ENCODE measurements at places on chromosomes 5 and 9. TPM values are rescaled to one million over a fixed set of nuclear protein-coding genes. Genes with fewer than 3 reads are reported as not detected.

HRCT1 gene
- 5.4 TPM for total RNA-seq

IGFBPL1 gene
- total RNA-seq = 0.36 TPM

IFNB1 gene
- not detected for total RNA-seq

CDHR2 gene
- total RNA-seq = 1.1 TPM

LCN9 gene
- not detected for total RNA-seq

PPP3R2 gene
- not detected for total RNA-seq

DNA sequence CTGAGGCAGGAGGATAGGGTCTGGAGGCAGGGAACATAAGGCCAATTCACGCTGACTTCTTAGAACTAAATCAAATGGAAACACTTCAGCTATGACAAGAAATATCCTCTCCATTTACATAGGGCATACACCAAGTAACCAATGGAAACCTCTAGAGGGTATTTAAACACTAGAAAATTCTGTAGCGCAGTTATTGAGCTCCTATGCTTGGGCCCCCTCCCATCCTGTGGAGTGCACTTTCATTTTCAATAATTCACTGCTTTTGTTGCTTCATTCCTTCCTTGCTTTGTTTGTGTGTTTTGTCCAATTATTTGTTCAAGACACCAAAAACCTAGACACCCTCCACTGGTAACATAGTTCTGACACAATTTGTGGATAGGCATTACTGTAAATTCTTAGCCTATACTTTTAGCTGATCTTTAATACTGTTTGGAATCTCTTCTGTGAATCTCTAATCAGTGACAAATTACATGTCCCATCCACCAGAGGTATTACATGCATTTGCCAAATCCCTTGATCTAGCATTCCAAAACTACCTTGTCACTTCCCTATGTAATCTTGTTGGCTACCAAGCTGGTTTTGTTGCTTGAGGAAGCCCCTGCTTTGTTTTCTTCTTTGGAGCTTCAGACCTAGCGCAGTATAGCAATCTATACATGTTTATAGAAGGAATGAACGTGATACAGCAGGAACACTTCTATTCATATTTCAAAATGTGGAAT lies 61.6 kb downstream of the ST8SIA4 start:
- DNase-seq = no peak
- H3K4me1 ChIP-seq = no peaks in the 10 kb centered on the region
- no peak overlapping the region for H3K4me3 ChIP-seq
- no peaks in the 10 kb centered on the region for H3K36me3 ChIP-seq
- no peaks in the 10 kb centered on the region for H3K27me3 ChIP-seq

DNA sequence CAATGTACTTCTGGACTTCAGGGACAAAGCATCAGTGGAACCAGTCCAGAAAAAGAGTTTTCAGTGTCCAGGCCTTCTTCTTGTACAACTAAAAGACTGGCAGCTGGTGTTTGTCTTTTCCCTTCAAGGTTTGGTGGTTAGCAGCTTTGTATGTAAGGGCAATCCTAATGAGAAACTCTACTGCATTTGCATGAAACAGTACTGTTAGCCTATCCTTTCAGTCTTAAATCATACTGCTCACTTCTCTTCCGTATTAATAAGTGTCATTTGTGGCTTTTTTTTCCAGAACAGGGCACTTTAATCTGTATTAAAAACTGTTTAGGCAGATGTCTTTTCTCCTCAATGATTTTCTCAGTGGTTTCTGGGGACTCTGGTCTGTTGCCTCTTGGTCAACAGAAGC lies 48.9 kb downstream of the FAM174A start:
- no peaks in the 10 kb centered on the region for H3K27me3 ChIP-seq
- no peaks in the 10 kb centered on the region for H3K4me1 ChIP-seq
- DNase-seq = no peak
- H3K36me3 ChIP-seq = peaks cover 3% of the 10 kb centered on the region
- no peak overlapping the region for H3K27ac ChIP-seq

DNA sequence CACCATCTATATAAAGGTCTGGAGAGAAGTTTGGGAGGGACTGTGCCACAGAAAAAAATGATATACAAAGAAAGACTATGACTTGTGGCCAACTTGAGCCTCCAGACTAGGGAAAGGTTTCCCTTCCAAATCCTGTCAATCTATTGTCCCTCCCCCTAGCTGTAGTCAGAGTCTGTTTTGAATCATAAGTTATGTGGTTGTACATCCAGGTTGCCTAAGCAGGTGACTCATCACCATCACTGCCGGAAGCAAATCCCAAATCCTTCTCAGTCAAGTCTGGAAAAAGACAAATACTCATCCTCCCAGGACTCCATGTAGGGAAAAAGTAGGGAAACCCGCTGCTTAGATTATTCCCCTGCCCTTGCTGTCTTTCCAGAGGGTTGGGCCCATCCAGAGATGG lies 235.7 kb downstream of the CDK5RAP2 start:
- H3K4me1 ChIP-seq = no peaks in the 10 kb centered on the region
- no peak overlapping the region for H3K27ac ChIP-seq
- H3K36me3 ChIP-seq = no peaks in the 10 kb centered on the region

GRCh38 chr9:126955811-126956210 lies 41.2 kb downstream of the RALGPS1 start:
- H3K4me3 ChIP-seq = no peak overlapping the region
- H3K27me3 ChIP-seq = no peaks in the 10 kb centered on the region
- H3K27ac ChIP-seq = no peak overlapping the region
- no peaks in the 10 kb centered on the region for H3K36me3 ChIP-seq
- DNase-seq = no peak

DNA sequence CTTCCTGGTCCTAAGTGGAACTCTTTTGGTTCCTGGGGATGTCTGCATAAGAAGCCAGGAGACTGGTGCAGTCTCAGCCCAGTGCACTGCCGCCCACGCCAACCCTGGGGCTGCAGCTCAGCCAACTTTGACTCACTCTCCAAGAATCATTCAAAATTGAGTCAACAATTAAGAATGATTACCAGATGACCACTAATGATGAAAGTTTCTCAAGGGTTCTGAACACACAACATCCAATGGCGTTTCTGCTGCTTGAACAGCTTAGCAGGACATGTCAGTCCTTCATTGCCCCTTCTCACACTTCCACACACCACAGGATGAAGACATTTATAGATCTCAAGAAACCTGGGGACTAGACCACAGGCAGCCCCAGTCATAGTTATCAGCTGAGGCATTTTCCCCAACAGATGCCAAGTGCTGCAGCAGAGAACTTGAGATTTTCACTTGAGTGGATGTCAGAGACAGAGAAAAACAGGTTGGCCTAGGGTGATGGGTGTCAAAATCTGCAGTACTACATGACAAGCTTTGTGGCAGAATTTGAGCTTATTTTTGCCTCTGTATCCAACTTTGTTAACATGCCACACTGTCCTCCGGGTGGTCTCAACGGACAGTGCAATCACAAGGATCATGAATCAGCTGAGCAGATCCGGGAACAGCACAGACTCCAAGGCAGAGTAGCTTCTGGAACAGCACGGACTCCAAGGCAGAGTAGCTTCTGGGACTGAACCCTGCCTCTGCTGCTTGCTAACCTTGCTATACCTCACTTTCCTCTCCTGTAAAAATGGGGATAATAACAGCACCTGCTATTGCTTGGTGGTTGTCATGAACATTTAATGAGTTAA lies 356.1 kb downstream of the SPOCK1 start:
- H3K27me3 ChIP-seq = no peaks in the 10 kb centered on the region
- no peaks in the 10 kb centered on the region for H3K36me3 ChIP-seq
- H3K27ac ChIP-seq = peak overlapping the region; percentile 18
- H3K4me3 ChIP-seq = no peak overlapping the region
- peaks cover 17% of the 10 kb centered on the region for H3K4me1 ChIP-seq

GRCh38 chr9:27353474-27354229 lies 56.7 kb upstream of the EQTN start:
- H3K4me1 ChIP-seq = no peaks in the 10 kb centered on the region
- H3K4me3 ChIP-seq = no peak overlapping the region
- DNase-seq = no peak
- H3K27me3 ChIP-seq = no peaks in the 10 kb centered on the region
- H3K36me3 ChIP-seq = peaks cover 9% of the 10 kb centered on the region
- H3K27ac ChIP-seq = no peak overlapping the region

- peak; percentile 60 for DNase-seq
- no peaks in the 10 kb centered on the region for H3K36me3 ChIP-seq
- no peak overlapping the region for H3K4me3 ChIP-seq
Observed at GRCh38 chr5:172545291-172545801, 91.0 kb upstream of the SH3PXD2B start.

GRCh38 chr5:25427240-25427639 lies 782.5 kb upstream of the CDH10 start:
- DNase-seq = no peak
- no peak overlapping the region for H3K4me3 ChIP-seq
- H3K27me3 ChIP-seq = no peaks in the 10 kb centered on the region
- no peaks in the 10 kb centered on the region for H3K36me3 ChIP-seq
- H3K27ac ChIP-seq = no peak overlapping the region

GRCh38 chr9:93096131-93096802 lies at the start of gene CARD19:
TSS of gene CARD19 (plus strand) at chr9:93096217. CDS start at chr9:93096346, 129 bp downstream.
- peaks cover 41% of the 10 kb centered on the region for H3K4me1 ChIP-seq
- peak within 1 kb of the TSS; percentile 56 for H3K4me3 ChIP-seq
- DNase-seq = peak; percentile 87
- peak within 1 kb of the TSS; percentile 99 for H3K27ac ChIP-seq
- no peaks in the 10 kb centered on the region for H3K27me3 ChIP-seq

DNA sequence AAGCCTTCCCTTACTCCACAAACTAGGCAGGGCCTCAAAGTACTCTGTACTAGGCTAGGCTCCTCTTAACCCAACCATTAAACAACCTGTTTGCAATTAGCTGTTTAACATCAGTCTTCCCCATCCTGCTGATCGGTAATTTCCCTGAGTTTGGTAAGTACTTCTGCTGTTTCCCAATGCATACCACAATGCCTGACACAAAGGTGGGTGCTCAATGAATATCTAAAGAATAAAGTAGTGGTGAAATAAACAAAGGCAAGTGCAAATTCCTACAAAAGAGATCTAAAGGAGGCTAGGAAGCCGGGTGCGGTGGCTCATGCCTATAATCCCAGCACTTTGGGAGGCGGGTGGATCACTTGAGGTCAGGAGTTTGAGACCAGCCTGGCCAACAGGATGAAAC lies 25.0 kb downstream of the FBXW2 start:
- no peak for DNase-seq
- no peaks in the 10 kb centered on the region for H3K4me1 ChIP-seq
- peaks cover 45% of the 10 kb centered on the region for H3K36me3 ChIP-seq
- no peak overlapping the region for H3K27ac ChIP-seq
- no peak overlapping the region for H3K4me3 ChIP-seq

DNA sequence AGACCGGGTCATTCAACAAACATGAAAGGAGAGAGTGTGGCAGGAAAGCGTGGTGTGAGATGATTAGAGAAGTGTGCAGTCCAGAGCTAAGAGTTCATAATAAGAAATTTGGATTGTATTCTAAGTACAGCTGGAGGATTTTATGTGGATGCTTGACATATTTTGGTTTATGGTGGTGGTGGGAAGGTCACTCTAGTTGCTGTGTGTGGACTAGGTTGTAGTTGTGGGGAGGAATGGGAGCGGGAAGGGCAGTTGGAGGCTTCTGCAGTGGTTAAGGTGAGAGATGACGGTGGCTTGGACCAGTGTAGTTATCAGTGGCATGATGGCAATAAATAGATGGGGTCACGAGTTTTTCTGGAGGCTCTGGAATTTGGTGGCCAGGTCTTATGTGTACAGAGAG lies 45.7 kb upstream of the GPR151 start:
- H3K4me1 ChIP-seq = no peaks in the 10 kb centered on the region
- no peak for DNase-seq
- no peak overlapping the region for H3K4me3 ChIP-seq
- H3K27me3 ChIP-seq = no peaks in the 10 kb centered on the region
- no peak overlapping the region for H3K27ac ChIP-seq
- no peaks in the 10 kb centered on the region for H3K36me3 ChIP-seq

DNA sequence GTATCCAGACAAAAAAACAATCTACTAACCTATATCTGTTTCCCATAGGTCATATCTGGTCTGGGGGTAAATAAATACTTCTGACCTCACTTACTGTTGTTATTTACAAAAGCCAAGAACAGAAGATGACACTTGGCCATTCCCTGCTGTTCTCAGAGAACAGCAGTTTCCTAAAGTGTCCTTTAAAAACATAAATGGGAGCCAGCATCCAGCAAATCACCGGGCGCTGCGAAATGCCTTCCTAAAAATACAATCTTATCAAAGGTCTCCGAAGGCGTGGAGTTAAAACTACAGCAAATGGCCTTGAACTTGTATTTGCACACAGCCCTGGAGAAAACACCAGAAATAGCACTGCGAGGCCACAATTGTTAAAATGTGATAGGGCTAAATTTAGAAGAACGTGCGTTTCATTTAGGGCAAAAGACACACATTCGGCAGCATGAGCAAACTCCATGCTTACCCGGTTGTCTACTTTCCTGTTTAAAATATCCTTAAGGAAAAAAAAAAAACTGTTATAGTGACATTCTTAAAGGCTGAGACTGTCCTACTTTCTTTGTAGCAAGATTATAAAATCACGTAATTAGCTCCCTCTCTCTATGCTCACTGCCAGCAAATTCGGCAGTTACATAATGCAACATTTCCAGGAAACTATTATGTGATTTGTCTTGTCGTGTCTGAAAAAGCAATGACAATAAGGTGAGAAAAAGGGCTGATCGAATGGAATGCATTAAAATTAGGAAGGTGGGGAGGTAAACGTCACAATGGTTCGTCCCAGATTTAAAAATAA lies 1.5 kb downstream of the NFIL3 start:
- peak overlapping the region; percentile 98 for H3K27ac ChIP-seq
- no peak for DNase-seq
- H3K36me3 ChIP-seq = no peaks in the 10 kb centered on the region
- peaks cover 21% of the 10 kb centered on the region for H3K4me1 ChIP-seq
- no peaks in the 10 kb centered on the region for H3K27me3 ChIP-seq

DNA sequence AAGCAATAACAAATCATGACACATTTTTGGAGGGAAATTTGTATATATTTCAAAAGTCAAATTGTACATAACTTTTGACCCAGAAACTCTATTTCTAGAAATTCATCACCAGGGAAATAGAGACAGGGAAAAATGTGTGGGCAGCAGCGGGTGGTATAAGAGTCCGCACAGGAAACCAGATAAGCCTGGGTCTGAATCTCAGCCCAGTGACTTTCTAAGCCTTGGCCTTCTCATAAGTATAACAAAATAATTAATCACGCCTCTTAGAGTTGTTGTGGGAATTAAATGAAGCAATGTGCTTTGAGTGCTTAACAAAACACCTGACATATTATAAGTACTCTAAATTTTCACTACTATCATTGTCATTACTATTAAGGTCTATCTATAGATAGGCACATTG lies 149.2 kb upstream of the DAP start:
- DNase-seq = no peak
- no peaks in the 10 kb centered on the region for H3K36me3 ChIP-seq
- no peaks in the 10 kb centered on the region for H3K27me3 ChIP-seq
- H3K4me1 ChIP-seq = no peaks in the 10 kb centered on the region
- H3K4me3 ChIP-seq = no peak overlapping the region

Data from sigmoid colon (tissue), 7 donors.